ENCODE measurements at places on chromosomes 12 and 14.

GRCh38 chr14:67987606-67988005 lies 168.0 kb downstream of the RAD51B start:
- no peak for DNase-seq

DNA sequence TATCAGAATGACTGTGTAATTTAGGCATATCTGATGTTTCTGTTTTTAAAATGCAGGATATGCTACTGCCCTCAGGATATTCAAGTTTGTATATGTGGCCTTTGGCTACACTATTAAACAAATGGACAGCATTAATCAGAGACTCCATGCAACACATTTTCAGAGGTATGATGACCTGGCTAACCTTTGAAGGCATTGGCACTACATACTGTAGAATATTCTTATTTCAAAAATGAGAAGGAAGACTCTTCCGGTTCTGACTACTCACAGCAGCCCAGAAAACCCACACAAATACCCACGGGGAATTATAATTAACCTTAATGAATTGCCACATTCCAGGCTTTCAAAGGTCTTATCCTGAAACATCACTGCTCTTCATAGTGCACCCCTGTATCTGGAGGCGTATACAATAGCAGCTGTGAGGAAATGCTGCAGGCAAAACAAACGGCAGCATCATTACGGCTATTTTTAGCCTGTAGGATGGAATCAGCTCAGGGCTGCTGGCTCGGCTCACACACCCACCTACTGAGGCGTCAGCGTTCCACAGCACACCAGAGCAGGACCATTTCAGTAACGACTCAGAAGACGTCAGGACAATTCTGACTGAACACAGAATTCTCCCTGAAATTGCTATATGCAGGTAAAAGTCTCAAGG lies 648.5 kb downstream of the RPS29 start:
- DNase-seq = no peak

DNA sequence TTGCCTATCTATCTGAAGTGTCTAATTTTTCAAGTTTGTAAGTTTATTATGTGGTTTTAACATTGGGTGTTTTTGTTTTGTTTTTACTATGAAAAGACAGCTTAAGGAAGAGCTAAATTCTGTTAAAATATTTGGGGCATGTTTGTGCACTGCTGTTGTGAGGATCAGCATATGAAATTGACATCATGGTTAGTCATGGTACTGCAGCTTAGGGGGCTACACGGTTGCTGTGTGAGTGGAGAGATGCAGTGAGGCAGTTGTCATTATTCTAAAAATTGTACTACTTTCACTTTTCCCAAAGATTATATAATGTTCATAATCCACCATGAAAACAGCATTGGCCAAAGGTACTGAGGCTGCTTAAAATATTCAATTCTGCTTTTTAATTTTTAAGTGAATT lies 49.0 kb downstream of the ZC3H14 start:
- DNase-seq = no peak

DNA sequence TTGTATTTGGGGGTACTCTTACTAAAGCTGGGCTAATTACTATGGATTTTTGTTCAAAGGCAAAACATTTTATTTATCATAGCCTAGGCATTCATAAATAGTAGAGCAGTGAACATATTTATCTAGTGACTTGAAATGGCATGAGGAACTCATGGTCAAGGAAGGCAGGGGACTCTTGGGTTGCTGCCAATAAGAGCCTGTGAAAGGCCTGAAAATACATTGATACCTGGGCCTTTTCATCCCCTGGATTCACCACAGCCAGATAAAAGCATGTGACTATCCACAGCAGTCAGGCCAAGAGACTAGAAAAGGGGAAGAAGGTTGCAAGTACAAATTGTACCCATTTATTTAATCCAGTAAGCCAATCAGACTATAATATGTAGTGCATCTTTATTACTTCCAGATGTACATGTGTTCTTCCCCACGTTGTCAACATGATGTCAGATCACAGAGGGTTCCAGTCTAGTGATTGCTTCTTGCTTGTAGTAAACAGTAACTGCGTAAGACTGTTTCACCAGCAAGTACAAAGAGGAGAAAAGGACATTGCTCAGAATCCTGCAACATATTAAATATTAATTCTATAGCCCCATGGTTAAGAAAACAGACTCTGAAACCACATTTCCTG lies 409.7 kb downstream of the NOVA1 start:
- DNase-seq = no peak

GRCh38 chr12:47864646-47865235 lies 40.1 kb downstream of the VDR start:
- no peak for DNase-seq

DNA sequence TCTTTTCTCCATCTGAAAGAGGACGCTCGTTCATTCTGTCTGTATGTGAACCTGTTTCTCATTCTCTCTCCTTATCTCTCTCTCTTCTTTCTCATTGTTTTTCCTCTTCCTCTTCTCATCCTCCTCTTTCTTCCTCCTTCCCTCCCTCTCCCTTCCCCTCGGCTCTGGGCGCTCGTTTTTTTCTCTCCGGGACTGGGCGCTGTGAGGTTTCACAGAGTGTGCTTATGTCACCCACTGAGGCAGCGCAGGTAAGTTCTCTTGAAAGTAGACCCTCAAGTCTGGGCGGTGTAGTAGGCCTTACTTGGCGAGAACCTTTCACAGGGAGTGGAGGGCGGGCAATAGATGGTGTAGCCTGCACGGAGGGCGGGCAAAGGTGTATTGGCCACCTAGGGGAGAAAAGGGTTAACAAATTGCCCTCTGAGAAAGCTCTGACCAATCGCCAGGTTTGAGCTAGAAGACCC lies 4.5 kb upstream of the SIX1 start:
- DNase-seq = no peak

DNA sequence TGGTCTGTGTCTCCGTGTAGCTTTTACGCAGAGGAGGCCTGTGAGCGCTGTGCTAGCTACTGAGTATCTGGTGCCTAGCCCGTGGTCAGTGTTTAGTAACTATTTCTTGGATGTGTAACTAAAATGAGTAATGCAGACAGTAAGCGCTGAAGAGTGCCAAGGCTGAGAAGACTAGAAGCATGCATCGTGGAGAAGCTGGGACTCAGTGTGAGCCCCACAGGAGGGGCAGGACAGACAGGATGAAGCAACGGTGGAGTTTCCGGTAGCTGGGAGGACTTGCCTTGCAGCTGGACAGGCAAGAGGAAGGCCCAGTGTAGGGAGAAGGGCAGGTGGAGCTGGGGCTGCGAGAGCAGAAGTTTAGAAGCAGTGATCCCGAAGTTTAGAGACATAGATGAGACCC lies 233.4 kb upstream of the FKBP4 start:
- no peak for DNase-seq

DNA sequence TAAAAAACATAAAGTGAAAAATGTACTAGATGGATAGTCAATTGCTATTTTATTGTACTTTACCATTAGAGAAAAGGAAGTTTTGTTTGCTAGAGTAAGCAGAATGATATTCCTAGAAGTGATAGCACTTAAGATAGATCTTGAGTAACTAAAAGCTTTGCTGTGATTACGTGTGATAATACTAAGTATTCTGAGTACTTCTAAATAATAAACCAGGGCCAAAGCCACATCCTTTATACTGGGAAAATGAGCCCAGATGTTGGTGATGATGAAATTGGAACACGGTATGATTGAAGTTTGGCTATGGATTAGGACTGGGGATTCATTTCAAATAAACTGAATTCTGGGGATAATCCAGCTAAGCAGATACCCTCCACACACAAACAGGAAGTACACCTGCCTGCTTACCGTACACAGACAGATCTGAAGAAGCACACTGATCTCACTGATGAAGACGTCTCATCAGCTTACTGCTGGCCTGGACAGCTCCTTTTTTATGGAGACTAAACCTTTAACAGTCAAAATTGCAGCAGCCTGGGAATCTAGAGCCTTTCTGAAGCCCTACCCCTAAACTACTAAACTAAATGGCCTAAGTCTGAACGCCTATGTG lies 199.8 kb downstream of the LRFN5 start:
- DNase-seq = no peak

- DNase-seq = no peak
Observed at GRCh38 chr12:91951571-91951970, 194.1 kb downstream of the BTG1 start.

Measured in activated CD4-positive, alpha-beta T cell treated with anti-CD3 and anti-CD28 coated beads, Interleukin-10, Interleukin-2, amounts not matched to agents 100 ng/mL and 50 ng/mL, durations not matched to agents 16 hours and 8 hours (primary cell).